CD4-positive, alpha-beta T cell treated with Interleukin-6 for 4 hours (primary cell): ENCODE measurements at places on chromosomes 5 and 9.

DNA sequence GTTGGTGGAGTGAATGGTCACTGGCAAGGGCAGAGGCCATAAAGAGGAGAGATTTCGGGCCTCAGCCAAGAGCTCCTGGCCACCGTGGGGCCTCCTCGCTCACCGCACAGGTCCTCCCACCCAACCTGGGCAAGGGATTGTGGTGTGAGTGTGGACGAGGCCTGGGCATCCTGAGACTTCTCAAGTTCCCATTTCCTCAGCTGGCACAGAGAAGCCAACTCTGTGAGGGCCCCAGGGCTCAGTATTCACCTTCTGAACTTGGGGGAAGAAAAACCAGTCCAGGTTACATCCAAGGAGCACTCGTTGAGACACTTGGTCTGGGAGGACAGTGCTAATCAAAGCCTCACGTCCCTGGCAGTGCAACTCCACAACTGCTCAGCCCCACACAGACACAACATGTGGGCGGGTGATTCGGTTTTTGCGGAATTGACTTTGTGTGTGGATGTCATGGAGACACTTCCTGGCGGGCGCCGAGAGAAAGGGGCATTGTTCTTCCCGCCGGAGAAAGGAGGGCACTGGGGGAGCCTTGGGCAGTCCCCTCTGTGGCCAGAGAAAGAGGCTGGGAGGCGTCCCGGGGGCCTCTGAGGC lies 28.5 kb upstream of the NKD2 start:
- no peak for DNase-seq

DNA sequence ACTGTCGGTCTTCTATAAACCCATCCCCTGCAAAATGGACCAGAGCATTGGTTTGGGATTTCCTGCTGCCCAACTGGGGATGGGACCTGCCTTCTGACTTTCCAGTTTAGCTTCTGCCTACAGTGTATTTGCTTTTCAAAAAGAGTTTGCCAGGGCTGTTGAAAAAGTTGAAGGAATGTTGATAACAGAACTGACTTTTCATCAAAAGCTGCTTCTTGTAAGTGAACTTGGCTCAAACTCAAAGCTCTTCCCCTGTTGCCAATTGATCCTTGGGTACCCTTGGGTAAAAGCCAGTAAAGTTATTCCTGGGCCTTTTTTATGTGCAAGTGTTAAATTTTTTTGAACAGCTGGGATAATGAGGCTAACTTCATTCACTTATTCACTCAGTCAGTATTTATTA lies 142.9 kb upstream of the SLC30A5 start:
- no peak for DNase-seq

DNA sequence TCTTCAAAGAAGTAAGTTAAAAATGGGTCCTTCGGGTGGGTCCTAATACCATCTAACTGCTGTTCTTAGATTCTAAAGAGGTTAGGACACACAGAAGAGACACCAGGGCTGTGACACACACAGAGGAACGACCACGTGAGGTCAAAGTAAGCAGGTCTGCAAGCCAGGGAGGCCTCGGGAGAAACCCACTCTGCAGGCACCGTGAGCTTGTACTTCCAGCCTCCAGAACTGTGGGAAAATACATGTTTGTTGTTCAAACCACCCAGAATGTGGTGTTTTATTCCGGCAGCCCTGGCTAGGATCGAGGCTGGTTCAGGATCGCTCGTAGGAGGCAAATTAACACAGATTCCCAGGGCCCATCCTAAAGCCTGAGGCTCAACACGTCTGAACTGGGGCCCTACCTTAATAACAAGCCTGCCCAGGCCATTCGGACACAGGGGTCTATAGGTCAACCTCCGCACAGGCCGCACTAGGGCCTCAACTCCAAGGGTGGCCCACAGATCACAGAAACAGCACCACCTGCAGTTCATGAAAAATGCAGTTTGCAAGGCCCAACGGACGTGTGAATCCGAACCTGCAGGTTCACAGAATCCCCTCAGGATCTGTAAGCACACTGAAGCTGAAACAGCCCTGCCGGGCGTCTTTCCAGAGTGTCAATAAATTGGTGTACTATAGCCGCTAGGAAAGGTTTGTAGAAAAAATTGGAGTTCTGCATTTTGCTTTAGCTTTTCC lies 7.1 kb downstream of the MED10 start:
- no peak for DNase-seq

GRCh38 chr5:10584714-10585517 lies 21.0 kb downstream of the ANKRD33B start:
- DNase-seq: no peak

DNA sequence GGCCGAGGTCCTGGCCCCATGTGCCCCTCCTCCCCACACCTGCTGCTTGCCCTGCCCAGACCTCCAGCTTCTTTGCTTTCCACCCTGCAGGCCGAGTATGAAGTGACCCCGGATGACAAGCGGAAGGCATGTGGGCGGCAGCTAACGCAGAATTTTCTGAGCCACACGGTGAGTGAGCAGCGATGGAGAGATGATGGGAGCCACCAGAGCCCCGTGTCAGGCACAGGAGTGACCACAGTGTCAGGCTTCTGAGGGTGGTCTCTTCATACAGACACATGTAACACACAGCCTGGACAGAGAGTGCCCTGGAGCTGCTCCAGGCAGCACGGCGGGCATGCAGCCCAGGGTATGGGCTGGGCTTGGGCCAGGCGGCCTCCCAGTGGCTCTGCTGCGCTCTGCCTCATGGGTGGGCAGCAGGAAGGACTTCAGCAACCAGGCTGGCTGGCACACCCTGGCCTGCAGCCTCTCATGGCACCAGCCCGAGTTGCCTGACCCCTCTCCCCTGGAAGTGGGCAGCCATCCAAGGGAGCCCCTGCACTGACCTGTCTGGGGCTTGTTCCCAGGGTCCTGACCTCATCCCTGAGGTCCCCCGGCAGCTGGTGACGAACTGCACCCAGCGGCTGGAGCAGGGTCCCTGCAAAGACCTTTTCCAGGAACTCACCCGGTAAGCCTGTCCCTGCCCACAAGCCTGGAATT lies 5.8 kb downstream of the GRK6 start:
- DNase-seq: no peak

DNA sequence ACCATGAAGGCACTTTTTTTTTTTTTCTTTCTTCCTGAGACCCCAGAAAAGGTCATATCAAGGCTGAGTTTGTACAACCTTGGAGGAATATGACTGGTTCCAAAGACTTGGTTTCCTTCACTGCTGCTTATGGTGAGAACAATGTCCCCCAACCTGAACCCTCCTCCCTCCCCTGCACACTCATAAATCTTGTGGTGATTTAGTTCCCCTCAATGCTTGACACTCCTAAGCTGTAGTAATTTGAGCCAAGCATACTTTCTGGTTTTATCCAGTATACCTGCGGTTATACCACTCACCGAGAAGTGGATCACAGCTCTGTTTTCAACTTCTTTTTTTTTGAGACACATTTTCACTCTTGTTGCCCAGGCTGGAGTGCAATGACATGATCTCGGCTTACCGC lies 149.9 kb upstream of the KLF4 start:
- DNase-seq: no peak

DNA sequence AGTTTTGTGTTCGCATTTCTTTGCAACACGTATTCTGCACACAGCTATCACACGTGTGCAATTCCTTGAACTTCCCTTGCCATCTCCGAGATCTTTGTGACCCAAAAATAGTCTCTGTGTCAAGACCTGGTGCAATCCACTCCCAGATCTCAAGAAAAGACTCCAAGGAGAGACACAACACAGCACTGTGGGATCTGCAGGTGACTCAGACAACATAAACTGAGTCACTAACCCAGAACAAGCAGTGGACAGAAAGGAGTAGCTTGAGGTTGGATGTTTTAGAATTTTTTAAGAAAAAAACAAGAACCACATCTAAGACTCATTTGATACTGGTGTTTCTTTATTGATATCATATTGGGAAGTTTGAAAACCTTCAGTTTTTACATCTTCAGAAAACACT lies 396.9 kb downstream of the AGTPBP1 start:
- DNase-seq: no peak

- no peak for DNase-seq
These were observed 102.0 kb upstream of the PTPN3 start for GRCh38 chr9:109600142-109600541.

DNA sequence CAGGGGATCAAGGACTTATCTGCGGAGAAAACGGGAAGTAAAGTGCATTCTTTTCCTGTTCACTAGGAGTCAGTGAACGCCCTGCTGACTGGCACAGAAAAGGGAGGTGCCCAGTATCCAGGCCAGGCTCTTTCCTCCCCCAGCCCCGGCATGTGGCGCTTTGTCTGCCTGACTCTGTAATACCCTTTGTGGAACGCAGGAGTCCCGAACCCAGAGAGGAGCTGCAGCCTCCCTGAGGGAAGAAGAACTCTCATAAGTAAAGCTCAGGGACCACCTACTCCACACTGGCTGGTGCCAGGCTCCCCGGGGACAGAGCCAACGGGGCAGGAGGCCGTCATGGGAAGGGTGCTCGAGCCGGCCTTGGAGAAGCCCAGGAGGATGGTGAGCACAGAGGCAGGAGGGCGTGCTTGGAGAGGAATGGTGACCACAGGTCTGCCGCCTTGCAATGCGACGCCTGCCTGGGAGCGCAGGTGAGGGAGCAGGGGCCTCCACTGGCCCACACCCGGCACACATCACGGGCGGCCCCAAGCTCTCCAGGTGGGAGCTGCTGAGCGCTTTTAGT lies 31.5 kb downstream of the VAV2 start:
- no peak for DNase-seq

GRCh38 chr9:115212832-115213231 lies 94.9 kb upstream of the TNC start:
- no peak for DNase-seq

DNA sequence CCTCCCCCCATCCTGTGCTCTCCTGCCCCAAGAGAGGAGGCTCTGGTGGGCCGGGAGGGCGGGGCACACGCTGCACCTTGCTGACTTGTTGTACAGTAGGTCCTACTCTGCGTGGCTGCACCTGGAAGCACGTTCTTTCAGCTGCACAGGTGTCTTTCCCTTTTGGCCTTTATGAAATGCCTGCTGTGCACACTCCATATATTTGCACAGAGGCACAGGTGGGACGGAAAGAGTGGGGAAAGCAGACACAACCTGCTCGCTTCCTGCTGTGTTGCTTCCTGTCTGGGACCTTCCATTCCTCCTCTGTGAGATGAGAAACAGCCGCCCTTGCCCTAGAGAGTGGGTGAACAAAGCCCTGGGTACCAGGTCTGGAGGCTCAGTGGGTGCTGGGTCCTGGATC lies 4.8 kb downstream of the USP20 start:
- peak; percentile 57 for DNase-seq

GRCh38 chr9:126690431-126691051 lies 76.8 kb downstream of the LMX1B start:
- DNase-seq: peak; percentile 62

GRCh38 chr9:136851941-136852663 lies at the start of gene MAMDC4:
TSS of gene MAMDC4 (plus strand) at chr9:136852346. CDS start at chr9:136852417, 71 bp downstream.
- DNase-seq: no peak

- no peak for DNase-seq
These were observed 268.8 kb upstream of the NREP start for GRCh38 chr5:112025757-112026156.

DNA sequence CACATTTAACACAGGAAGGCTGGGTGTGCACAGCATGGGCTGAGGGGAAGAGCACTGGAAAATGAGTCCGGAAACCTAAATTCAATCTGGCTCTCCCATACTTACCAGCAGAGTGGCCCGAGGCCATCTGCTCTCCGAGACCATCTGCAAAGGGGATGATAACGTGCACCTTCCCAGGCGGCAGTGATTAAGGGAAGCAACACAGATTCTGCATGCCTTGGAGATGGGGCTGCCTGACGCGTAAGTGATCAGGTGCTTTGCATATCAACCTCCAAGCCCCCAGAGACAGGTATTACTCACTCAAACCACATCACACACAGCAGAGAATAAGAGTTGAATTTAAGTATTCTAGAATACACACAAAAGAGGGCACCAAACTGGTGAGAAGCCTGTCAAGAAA lies 9.1 kb downstream of the EPB41L4B start:
- no peak for DNase-seq

DNA sequence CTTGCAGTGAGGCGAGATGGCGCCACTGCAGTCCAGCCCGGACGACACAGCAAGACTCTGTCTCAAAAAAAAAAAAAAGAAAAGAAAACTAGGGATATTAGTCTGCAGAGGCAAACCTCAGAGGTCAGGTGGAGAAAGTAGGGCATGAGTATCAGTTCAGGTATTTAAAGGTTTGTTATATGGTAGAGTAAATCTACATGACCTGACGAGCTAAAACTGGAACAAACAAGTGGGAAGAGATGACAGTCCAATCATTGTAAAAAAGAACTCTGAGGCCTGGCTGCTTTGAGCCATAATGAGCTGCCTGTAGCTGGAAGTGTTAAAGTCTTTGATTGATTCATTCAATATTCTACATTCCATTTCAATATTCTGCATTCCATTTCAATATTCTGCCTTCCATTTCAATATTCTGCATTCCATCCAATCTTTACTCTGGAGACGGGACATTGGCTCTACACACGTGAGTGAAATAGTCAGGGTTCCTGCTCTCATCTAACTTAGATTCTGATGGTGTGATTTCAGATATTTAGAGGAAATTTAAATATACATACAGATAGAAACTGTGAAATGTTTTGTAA lies 28.9 kb upstream of the GRAMD2B start:
- DNase-seq: no peak

GRCh38 chr5:38680094-38680825 lies 123.8 kb upstream of the LIFR start:
- no peak for DNase-seq

DNA sequence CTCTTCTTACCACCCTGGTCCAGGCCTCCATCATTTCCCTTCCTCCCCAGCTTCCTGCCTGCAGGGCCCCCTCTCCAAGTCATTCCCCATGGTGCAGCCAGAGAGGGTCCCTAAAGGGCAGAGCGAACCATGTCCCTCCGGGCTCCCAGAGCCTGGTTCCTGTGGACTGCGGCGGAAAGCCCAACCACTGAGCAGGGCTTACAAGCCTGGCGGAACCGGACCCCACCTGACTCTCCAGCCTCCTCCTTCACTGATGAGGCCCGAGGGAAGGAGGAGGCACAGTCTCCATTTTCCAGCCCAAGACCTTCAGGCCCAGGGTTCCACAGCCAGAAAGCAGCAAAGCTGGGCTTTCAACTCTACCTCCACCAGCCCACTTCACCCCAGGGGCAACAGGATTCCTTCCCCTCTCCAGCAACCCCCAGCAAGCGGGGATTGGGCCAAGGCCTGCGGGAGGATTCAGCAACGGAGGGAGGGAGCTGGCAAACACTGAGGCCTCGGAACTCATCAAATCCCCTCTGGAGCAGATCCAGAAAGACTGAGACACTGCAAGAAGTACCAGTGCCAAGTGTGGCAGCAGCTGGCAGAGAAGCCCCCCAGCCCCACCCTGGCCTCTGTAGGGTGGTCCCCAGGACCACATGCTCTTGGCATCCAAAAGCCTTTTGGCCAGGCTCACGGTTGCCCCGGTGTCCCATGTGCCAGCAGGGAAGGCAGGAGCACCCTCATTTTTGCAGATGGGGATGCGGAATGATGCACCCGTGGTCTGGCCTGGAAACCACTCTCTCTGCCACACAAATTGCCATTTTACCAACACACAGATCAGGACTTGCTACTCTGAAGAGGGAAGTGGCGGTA lies 3.1 kb downstream of the FAM163B start:
- no peak for DNase-seq

GRCh38 chr9:74358959-74359358 lies 138.2 kb upstream of the RORB start:
- no peak for DNase-seq

- no peak for DNase-seq
These were observed 49.5 kb upstream of the MROH2B start for GRCh38 chr5:41120600-41120999.

- DNase-seq: peak; percentile 29
These were observed 72.1 kb downstream of the LRSAM1 start for GRCh38 chr9:127523312-127523851.
